Muscle of arm (tissue), 14 donors: ENCODE measurements at places on chromosomes 7 and 10. TPM values are rescaled to one million over a fixed set of nuclear protein-coding genes. Genes with fewer than 3 reads are reported as not detected.

Gene CLRN3
- polyA plus RNA-seq = 0.16 TPM

Gene MCM10
- 5.0 TPM for polyA plus RNA-seq

Gene ENO4
- polyA plus RNA-seq = 0.50 TPM

Gene CRYGN
- 0.16 TPM for polyA plus RNA-seq

Gene NEUROG3
- polyA plus RNA-seq = not detected

Gene ARMS2
- polyA plus RNA-seq = 0.23 TPM

Gene OLAH
- polyA plus RNA-seq = not detected

Gene MSS51
- polyA plus RNA-seq = 43.2 TPM

Gene WASHC2A
- 33.1 TPM for polyA plus RNA-seq

Gene CYP2C8
- polyA plus RNA-seq = 0.22 TPM

Gene CUTC
- polyA plus RNA-seq = 20.3 TPM

Gene FRMPD2
- 0.12 TPM for polyA plus RNA-seq

Gene ZNF117
- polyA plus RNA-seq = 24.6 TPM

Gene EPO
- polyA plus RNA-seq = not detected

Gene TMEM130
- polyA plus RNA-seq = 11.1 TPM

Gene HPS1
- 12.3 TPM for polyA plus RNA-seq

Gene SEMA3C
- polyA plus RNA-seq = 184 TPM

Gene DDC
- polyA plus RNA-seq = 0.46 TPM

Gene SFRP5
- 1.1 TPM for polyA plus RNA-seq

Gene NUTM2A
- 4.3 TPM for polyA plus RNA-seq

Gene TMEM225B
- 1.0 TPM for polyA plus RNA-seq

Gene TRUB1
- 24.0 TPM for polyA plus RNA-seq

Gene SOSTDC1
- polyA plus RNA-seq = 28.8 TPM

Gene MKX
- 4.6 TPM for polyA plus RNA-seq

Gene CRCP
- 20.4 TPM for polyA plus RNA-seq

Gene BMPER
- 6.8 TPM for polyA plus RNA-seq

Gene ZNF735
- not detected for polyA plus RNA-seq

Gene INHBA
- polyA plus RNA-seq = 5.2 TPM

Gene CLDN4
- 0.40 TPM for polyA plus RNA-seq
